Small intestine (tissue), 16 donors: ENCODE measurements at places on chromosomes 16 and 17.

- no peaks in the 10 kb centered on the region for H3K36me3 ChIP-seq
- no peak for DNase-seq
- H3K27me3 ChIP-seq: no peaks in the 10 kb centered on the region
- H3K4me1 ChIP-seq: no peaks in the 10 kb centered on the region
Measured at GRCh38 chr16:6204945-6205344, 1107.3 kb upstream of the EEF2KMT start.

GRCh38 chr17:72900654-72900971, 191.9 kb downstream of the SLC39A11 start:
- no peaks in the 10 kb centered on the region for H3K36me3 ChIP-seq
- H3K27me3 ChIP-seq: no peaks in the 10 kb centered on the region
- peaks cover 19% of the 10 kb centered on the region for H3K4me1 ChIP-seq
- H3K27ac ChIP-seq: peak overlapping the region; percentile 44
- DNase-seq: no peak

DNA sequence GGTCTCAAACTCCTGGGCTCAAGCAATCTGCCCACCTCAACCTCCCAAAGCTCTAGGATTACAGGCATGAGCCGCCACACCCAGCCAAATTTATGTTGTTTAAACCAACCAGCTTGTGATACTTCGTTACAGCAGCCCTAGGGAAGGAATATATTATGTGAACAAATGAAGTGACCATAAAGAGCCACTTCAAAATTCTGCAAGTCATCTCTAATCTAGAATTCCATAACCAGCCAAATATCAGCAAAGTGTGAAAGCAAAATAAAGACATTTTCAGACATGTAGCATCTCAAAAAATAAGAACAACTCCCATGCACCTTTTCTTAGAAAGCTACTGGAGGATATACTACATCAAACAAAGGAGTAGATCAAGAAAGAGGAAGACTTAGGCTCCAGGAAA, 36.0 kb downstream of the AIPL1 start:
- H3K27me3 ChIP-seq: peaks cover 4% of the 10 kb centered on the region
- H3K4me3 ChIP-seq: no peak overlapping the region
- no peak overlapping the region for H3K27ac ChIP-seq

- no peak overlapping the region for H3K27ac ChIP-seq
- H3K4me1 ChIP-seq: peaks cover 4% of the 10 kb centered on the region
- no peak overlapping the region for H3K4me3 ChIP-seq
- peaks cover 6% of the 10 kb centered on the region for H3K36me3 ChIP-seq
- H3K27me3 ChIP-seq: no peaks in the 10 kb centered on the region
- DNase-seq: no peak
Measured at GRCh38 chr17:81667754-81668153, 1.2 kb downstream of the CCDC137 start.
